Right ventricle myocardium superior (tissue), 1 donor: ENCODE measurements at places on chromosomes 7 and 10.
A peak's percentile ranks its signal among the peaks of the same experiment; 100 is the strongest.

DNA sequence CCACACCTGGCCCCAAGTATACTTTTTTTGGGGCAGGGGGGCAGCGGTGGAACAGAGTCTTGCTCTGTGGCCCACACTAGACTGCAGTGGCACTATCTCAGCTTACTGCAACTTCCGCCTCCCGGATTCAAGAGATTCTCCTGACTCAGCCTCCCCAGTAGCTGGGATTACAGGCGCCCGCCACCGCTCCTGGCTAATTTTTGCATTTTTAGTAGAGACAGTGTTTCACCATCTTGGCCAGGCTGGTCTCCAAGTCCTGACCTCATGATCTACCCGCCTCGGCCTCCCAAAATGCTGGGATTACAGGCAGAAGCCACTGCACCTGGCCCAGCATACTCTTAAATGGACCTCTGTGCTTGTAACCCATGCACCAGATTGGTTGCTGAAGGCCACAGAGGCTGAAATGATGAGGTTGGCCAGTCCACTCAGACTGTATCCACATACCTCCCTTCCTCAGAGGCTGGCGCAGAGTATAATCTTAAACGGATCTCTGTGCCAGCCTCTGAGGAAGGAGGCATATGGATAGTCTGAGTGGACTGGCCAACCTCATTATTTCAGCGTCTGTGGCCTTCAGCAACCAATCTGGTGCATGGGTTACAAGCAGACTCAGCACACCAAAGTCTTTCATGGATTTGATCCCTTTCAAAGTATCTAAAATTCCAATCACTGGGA is 3.0 kb downstream of the CALN1 start:
- no peak for DNase-seq

- DNase-seq: peak; percentile 54
Observed at GRCh38 chr7:142556740-142557139, 192.5 kb upstream of the PRSS1 start.

- no peak for DNase-seq
Observed at GRCh38 chr10:78553792-78554191, 515.0 kb upstream of the ZMIZ1 start.

DNA sequence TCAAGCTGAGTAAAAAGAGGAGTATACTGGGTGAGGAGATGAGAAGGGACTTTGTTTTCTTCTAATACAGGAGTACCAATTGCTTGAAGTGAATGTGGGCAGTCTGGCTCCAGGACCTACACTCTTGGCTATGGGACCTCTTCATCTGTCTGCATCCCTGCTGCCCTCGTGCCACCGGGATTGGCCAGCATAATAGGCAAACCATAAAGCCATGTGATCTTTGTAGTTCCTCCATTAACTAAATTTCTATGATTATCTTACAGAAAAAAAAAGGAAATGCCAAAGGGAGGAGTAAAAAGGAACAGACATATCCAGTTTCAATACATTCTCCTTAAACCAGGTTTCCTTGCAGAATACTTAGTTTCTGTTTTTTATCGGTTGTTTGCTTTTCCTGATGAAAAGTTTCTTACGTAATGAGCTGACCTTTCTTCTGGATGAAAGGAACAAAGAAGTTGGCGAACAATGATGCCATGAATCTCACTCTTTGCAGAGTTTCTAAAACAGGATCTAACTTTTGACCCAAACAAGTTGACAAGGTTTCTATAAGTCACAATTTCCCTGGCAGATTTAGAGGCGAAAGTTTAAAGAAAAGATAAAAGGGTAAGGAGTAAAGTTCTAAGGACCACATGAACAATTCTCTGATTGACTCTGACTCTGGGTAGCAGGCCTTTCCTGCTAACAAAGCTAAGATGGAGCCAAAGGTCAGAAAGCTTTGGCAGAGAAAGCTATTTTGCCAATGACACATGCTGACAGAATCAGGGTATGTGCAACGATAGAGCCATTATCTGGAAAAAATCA is 54.1 kb downstream of the LAMB1 start:
- no peak for DNase-seq

GRCh38 chr7:30927559-30927958 is 15.9 kb downstream of the AQP1 start:
- no peak for DNase-seq

DNA sequence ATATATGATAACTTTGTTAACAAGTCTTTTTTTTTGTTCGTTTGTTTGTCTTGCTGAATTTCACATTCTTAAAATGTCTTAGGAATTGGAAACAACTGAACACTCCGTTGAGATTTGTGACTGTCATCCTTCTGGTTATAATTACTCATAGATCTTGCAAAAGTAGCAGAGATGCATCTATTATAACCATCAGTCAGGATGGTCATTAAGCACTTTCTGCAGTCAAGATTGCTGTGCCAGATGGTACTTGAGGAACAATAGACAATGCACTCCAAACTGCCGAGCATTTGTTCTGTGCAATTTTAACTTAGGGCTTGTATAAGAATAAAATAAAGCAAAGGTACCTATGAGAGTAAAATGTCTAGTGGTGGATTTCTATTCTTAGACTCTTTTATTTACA is 710.1 kb upstream of the KCND2 start:
- DNase-seq: no peak

- DNase-seq: no peak
Observed at GRCh38 chr7:2380461-2380860, 22.9 kb upstream of the CHST12 start.

- no peak for DNase-seq
Observed at GRCh38 chr7:95824616-95825015, 52.3 kb downstream of the DYNC1I1 start.

DNA sequence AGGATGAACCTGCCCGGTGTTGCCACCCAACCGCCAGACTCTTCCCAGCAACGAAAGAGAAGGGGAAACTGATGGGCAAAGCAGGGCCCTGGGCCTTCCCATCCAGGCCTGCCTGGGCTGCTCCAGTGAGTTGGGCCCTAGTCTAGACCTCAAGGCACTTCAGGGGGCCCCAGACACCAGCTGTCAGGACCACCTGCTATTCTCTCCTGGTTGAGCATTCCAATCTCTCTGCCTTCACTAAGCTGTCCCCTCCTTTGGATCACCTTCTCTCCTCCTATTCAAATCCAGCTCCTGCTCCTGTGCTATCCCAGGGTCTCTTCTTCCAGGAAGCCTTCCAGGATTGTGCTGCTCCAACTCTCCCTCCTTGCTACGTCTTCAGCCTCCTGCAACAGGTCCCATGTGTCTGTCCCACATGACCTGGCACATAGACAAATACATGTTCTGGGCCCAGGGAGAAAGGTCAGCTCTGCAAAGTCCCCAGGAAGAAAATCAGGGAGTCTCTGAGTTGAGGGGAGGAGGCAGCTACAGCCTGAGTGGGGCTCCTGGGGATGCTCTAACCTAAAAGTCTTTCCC is 3.1 kb downstream of the STX1A start:
- DNase-seq: no peak

DNA sequence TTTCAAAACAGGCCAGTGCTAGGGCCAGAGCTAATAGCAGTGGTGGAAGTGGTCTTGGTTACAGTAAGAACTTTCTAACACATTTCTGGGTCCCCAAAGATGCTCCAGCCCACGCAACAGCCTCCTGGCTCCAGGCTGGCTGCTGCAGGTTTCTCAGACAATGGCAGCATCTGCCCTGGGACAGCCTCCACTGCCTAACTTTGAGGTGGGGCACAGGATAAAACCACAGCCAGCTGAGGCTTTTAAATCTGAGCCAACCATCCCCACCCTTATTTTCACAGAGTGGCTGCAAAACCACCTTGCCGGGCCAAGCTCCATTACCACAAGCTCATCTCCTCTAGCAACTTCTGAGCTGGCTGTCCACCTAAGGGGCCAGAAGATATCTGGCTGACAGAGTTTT is 84.8 kb downstream of the FAM53B start:
- no peak for DNase-seq

DNA sequence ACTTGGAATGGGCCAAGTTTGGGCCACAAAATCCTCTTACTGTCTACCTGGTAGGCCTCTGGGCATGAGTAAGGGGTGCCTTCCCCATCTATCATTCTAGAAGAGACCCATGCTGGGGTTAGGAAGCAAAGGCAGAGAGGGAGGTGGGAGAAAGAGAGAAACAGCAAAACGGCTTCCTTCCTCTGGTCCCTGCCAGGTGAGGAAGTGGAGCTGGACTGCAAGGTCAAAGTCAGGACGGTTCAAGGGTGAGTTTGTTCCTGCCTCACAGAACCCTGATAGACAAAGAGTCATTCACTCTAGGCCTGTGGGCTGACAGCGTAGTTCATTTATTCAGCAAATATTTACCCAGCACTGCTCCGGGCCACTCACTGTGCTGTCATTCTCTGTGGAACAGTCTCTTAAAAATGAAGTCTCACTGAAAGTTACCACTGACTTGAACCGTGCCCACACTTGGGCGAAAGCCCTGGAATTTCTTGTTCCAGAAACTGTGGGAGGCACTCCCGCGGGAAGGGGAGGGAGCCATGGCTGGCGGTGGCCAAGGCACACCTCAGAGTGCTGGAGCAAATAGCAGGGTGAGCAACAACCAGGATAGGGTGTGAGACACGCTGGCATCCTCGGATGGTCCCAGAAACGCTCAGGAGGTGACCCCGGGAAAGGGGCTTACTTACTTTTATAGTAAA is 26.2 kb upstream of the ECHDC3 start:
- DNase-seq: no peak

DNA sequence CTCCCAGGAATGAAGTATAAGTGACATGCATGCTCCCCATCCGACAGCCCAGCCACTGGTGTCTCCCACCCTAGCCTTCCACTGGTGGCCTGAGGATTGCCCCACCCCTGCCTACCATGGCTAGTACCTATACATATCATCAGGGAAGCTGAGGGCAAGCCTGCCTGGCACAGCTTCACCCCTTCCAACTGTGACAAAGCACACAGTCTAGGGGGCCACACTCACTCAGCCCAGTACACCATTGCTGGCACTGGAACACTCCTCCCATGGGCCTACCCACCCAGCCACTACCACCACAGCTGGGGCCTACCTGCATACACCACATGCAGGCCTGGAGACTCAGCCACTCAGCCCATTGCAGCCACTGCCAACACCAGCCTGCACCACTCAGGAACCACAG is 393.1 kb upstream of the STEAP1 start:
- no peak for DNase-seq

DNA sequence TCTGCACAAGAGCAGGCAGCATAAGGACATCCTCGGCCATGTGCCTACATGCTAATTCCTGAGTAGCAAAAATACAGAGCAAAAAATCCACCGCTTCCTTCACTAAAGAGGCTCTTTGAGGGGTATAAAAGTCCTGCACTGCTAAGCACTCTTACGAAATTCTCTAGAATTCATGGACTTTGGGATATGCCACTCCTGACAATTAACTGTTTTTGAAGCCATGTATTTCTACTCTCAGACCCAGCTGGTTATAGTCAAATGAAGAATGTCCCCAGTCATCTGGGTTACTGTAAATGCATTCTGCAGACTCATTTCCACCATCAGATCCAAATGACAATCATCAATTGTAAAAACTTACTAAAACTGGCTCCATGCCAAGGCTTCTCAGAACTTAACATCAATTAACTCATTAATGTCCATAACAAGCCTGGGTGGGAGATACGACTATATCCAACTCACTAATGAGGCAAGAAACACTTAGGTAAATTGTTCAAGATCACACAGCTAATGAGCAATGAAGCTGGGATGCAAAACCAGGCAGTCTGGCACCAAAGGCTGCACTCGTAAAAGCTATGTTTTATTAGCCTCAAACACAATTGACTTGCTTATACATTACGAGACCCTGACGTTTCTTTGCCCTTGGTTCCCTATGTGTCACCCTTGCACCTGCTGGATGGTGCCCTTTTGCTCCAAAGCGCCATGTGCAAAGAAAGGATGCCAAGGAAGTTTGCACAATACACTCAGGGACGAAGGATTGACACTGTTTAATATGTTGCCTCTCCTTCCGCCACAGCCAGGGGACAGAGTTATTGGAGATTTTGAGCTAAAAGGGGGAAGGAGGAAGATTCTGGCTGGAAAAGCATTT is 250.4 kb downstream of the ELMO1 start:
- no peak for DNase-seq

DNA sequence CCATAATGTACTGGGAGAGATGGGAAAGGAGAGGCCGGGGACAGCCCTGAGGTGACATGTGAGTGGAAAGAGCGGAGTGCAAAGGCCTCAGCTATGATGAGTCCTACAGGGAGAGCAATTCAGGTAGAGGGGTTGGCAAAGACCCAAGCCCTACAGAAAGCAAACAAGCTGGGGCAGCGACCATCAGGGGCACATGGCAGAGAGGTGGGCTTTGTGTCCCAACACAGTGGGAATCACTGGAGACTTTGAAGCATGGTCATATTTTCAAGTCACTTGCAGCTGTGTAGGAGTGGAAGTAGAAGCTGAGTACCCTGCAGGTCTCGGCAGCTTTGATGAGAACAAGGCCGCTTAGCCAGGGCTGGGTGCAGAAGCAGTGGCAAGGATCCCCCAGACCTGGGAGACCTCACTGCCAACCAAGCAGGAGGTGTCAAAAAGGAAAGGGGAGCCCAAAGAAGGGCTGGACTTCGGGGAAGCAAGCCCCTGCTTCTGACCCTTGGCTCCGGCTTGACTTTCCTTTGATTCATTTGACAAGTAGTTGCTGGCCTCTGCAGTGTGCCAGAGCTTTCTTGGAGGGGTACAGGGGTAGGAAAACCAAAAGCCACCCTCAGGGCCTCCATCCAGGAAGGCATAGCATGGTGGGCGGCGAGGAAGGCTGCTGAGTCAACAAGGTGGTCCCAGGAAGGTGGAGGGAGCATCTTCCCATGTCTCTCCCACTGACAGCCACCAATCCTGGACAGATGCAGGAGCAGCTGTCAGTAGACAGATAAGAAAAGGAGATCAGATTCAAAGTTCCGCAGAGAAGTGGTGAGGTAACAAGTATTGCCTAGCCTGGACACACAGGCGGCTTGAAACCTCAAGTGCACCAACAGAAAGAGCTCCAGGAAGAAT is 1.9 kb upstream of the PGAM2 start:
- no peak for DNase-seq

- DNase-seq: peak; percentile 30
Observed at GRCh38 chr7:44225566-44226395, 25.0 kb downstream of the YKT6 start.
